ENCODE measurements at places on chromosomes 16 and 17.

GRCh38 chr16:1420111-1420539, 422 bp downstream of the UQCC4 start:
- no peak for DNase-seq

DNA sequence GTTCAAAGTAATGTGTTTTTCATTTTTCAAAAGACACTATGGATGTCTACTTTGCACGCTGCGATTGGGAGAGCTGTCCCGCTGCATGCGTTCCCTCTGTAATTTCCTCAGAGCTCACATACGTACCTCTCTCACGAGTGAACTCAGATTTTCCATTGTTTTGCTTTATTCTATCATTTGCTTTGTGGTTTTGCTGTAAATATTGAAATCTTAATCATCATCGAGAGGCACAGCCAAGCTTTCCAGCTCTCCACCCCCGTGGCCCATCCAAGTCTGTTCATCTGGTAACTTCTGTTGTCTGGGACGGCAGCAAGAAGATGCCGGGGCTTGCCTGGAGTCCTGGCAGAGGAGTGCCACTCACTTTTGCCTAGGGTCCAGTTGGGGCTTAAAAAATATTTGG, 21.1 kb downstream of the TMC6 start:
- DNase-seq: no peak

DNA sequence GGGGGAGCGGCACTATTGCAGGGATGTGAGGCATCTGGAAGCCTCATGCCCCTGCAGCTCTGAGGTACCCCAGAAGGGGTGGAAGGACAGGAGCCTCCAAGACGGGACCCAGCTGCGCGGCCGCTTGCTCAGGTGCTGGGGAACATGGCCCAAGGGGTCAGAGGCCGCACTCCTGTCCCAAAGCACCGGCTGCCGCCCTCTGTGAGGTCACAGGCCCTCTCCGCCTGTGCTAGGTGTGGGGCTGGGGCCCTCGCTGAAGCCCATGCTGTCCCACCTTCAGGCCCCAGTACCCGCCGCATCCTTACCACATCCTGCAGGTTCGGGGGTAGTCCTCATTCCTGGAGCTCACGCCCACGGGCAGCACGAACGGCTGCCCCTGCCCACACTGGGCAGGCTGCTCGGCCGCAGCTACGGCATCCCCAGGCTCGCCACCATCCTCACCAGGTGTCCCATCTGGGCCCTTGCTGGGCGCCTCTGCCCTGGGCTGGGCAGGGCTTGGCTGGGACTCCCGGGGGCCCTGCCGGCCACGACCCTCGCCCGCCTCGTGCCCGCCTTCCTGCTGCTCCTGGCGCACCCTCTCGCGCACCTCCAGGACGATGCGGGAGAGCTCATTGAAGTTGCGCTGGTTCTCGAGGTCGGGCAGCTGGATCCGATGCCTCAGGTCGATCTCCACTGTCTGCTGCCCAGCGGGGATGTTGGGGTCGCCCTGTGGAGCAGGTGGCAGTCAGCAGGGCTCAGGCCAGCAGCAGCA, 16.6 kb upstream of the C16orf95 start:
- DNase-seq: no peak

DNA sequence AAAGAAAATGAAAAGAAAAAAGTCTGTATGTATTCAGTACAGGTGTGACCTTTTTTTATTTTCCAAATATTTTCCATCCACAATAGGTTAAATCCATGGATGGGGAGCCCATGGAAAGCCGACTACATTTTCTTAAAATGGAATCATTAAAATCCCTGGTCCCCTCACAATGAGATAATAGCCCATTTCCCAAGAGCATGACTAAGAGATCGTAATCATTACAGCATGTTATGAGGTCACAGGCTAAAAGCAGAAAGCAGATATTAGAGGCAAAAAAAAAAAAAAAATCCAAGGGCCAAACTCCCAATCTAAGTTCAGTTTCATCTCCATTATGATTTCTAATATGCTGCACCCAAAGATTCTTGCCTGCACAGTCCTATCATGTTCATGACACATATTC, 44.7 kb downstream of the CYTH1 start:
- no peak for DNase-seq

DNA sequence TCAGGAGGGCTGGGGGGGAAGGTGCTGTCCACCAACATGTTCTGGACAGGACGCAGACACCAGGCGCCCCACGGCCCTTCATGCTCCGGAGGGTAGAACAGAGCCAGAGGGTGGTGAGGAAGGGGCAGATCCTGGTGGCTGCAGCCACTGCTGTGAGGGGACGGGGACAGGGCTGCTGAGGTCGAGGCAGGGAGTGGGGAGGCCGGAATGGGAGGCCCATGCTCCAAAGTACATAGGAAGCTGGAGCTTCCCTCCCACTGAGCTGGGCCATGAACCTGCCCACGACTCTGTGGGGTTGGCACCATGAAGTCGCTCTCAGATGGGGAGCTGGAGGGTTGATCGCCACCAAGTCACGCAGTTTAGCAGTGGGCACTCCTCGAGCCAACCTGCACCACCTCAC, 8.0 kb upstream of the METRNL start:
- no peak for DNase-seq
